ENCODE measurements at places on chromosomes 12 and 14. TPM values are rescaled to one million over a fixed set of nuclear protein-coding genes. Genes with fewer than 3 reads are reported as not detected.
A peak's percentile ranks its signal among the peaks of the same experiment; 100 is the strongest.

The HVCN1 gene
- 4.4 TPM for total RNA-seq

GRCh38 chr14:38737686-38738407 lies 365.2 kb downstream of the SEC23A start:
- no peak for DNase-seq
- no peak overlapping the region for H3K27ac ChIP-seq
- H3K4me1 ChIP-seq, result no peaks in the 10 kb centered on the region
- no peaks in the 10 kb centered on the region for H3K27me3 ChIP-seq
- no peaks in the 10 kb centered on the region for H3K36me3 ChIP-seq

DNA sequence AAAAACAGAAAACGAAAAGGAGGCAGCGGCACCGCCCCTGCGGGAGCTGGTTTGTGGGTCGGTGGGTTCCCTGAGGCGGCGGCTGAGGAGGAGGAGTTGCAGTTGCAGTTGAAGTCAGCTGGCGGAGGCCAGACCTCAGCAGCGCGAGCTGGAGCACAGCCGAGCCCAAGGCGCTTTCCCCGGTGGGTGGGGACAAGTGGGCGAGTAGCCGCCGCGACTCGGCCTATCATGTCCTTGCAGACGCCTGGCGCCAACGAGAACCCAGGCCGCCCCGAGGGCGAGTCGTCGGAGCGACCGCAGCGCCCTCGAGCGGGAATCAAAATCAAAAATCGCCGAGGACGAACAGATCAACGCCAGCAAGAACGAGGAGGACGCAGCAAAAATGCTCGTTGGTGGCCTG lies 12.7 kb upstream of the CLEC1A start:
- no peaks in the 10 kb centered on the region for H3K36me3 ChIP-seq
- H3K27ac ChIP-seq, result no peak overlapping the region
- peaks cover 2% of the 10 kb centered on the region for H3K27me3 ChIP-seq
- DNase-seq, result no peak
- no peaks in the 10 kb centered on the region for H3K4me1 ChIP-seq
- no peak overlapping the region for H3K4me3 ChIP-seq

DNA sequence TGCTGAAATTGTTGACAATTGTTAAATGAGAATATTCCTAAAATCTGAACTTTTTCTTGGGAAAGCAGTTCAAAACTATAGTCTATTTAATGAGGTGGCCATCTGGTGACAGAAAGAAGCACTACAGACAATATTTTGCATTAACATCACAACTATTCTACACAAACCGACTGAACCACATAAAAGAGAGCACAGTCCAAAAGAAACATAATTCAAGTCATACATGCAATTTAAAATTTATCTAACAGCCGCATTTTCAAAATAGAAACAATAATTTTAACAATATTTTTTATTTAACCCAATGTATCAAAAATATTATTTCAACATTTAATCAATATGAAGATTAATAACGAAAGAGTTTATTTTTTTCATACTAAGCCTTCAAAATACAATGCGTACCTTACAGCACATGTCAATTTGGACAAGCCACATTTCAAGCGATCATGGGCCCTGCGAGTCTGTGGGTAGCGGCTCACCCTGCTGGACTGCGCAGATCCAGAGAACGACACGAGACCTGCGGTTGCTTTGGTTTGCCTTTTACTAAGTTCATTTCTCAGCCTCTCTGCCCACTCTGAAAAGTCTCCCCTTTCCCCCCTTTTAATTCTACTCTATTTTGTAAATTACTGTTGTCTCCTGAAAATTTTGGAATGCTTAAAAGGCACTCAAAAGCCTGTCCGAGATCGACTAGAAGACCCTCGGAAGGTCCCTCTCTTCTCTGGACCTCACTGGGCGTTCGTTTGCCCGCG lies 947 bp upstream of the LRRC9 start:
- peaks cover 6% of the 10 kb centered on the region for H3K4me1 ChIP-seq
- peak overlapping the region; percentile 58 for H3K4me3 ChIP-seq
- peak; percentile 35 for DNase-seq
- no peaks in the 10 kb centered on the region for H3K36me3 ChIP-seq
- H3K27me3 ChIP-seq, result peaks cover 29% of the 10 kb centered on the region

DNA sequence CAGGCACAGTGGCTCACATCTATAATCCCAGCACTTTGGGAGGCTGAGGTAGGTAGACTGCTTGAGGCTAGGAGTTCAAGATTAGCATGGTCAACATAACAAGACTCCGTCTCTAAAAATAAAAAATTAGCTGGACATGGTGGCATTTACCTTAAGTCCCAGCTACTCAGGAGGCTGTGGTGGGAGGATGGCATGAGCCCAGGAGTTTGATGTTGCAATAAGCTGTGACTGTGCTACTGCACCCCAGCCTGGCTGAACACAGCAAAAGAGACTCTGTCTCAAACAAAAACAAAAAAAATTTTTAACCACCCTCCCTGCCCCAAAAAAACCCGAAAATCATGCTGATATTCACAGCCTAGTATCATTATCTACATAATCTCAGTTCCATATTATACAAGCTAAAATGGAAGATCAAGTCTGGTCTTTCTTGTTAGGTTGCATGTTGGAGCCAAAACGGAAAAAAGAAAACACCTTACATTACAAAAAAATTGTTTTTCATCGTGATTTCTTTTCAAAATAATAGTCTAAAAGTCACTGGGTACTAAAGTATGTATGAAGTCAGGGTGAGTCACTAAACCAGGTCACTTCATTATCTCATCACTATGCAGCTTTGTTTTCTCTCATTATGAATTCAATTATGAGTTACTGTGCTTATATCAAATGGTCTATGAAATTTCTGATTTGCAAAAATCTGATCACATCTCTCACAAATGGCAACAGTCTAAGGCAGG lies 13.8 kb downstream of the GXYLT1 start:
- peaks cover 57% of the 10 kb centered on the region for H3K4me1 ChIP-seq
- H3K27ac ChIP-seq, result no peak overlapping the region
- no peak overlapping the region for H3K4me3 ChIP-seq
- H3K27me3 ChIP-seq, result no peaks in the 10 kb centered on the region
- no peak for DNase-seq

GRCh38 chr14:52950898-52951680 lies at the start of gene FERMT2:
Gene FERMT2 (minus strand): TSS chr14:52951050. CDS start chr14:52950568, 482 bp downstream.
- peaks cover 48% of the 10 kb centered on the region for H3K27me3 ChIP-seq
- H3K27ac ChIP-seq, result peak within 1 kb of the TSS; percentile 20
- H3K36me3 ChIP-seq, result no peaks in the 10 kb centered on the region
- peak within 1 kb of the TSS; percentile 75 for H3K4me3 ChIP-seq
- peak; percentile 38 for DNase-seq
- peaks cover 24% of the 10 kb centered on the region for H3K4me1 ChIP-seq

The TMEM117 gene
- total RNA-seq, result 1.4 TPM

GRCh38 chr14:75910048-75910447 lies 71.7 kb downstream of the TGFB3 start:
- H3K36me3 ChIP-seq, result no peaks in the 10 kb centered on the region
- H3K4me1 ChIP-seq, result no peaks in the 10 kb centered on the region
- no peak for DNase-seq
- no peaks in the 10 kb centered on the region for H3K27me3 ChIP-seq

The BICDL1 gene
- 132 TPM for total RNA-seq

DNA sequence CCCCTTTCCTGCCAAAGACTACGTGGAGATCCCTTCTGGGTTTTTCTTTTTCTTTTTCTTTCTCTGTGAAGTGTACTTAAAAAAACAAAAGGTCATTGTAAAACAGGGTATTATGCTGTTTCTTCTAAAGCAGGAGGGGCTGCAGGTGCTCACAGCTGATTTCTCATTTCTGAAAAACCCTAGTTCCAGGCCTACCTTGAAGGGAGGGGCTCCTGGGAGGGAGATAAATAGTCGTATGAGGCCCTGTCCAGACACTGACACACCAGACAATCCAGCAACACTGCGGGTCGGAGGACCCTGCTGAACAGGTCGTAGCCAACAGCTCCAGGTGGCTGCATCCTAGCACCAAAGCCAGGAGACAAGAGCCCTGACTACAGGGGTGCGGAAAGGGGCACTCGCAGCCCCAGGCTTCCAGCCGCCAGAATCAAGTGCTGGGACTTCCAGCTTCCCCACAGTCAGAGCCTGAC lies 41.1 kb downstream of the PSMA6 start:
- H3K4me1 ChIP-seq, result peaks cover 32% of the 10 kb centered on the region
- no peaks in the 10 kb centered on the region for H3K36me3 ChIP-seq
- DNase-seq, result peak; percentile 52
- no peaks in the 10 kb centered on the region for H3K27me3 ChIP-seq
- H3K27ac ChIP-seq, result peak overlapping the region; percentile 96

DNA sequence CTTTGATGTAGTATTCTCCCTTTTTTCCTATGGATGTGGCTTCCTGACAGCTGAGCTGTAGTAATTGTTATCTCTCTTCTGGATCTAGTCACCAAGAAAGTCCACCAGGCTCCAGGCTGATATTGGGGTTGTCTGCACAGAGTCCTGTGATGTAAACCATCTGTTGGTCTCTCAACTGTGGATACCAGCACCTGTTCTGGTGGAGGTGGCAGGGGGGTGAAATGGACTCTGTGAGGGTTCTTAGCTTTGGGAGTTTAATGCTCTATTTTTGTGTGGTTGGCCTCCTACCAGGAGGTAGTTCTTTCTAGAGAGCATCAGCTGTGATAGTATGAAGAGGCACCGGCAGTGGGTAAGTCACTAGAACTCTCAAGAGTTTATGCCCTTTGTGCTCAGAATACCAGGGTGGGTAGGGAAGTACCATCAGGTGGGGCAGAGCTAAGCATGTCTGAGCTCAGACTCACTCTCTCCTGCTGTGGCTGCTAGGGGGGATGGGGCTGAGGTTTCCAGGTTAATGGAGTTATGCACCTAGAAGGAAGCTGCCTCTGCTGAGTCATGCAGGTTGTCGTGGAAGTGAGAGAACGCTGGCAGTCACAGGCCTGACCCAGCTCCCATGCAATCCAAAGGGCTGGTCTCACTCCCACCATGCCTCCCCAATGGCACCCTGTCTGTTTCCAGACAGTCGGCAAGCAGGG lies 3.0 kb upstream of the TAS2R14 start:
- peaks cover 11% of the 10 kb centered on the region for H3K4me1 ChIP-seq
- H3K36me3 ChIP-seq, result peaks cover 4% of the 10 kb centered on the region
- H3K27ac ChIP-seq, result no peak overlapping the region
- DNase-seq, result peak; percentile 14
- no peak overlapping the region for H3K4me3 ChIP-seq

The ESYT1 gene
- 132 TPM for total RNA-seq

- no peak overlapping the region for H3K27ac ChIP-seq
- H3K4me3 ChIP-seq, result no peak overlapping the region
- H3K27me3 ChIP-seq, result no peaks in the 10 kb centered on the region
- H3K4me1 ChIP-seq, result no peaks in the 10 kb centered on the region
- no peaks in the 10 kb centered on the region for H3K36me3 ChIP-seq
These were observed 223.0 kb downstream of the SLC6A15 start for GRCh38 chr12:84689638-84690037.

DNA sequence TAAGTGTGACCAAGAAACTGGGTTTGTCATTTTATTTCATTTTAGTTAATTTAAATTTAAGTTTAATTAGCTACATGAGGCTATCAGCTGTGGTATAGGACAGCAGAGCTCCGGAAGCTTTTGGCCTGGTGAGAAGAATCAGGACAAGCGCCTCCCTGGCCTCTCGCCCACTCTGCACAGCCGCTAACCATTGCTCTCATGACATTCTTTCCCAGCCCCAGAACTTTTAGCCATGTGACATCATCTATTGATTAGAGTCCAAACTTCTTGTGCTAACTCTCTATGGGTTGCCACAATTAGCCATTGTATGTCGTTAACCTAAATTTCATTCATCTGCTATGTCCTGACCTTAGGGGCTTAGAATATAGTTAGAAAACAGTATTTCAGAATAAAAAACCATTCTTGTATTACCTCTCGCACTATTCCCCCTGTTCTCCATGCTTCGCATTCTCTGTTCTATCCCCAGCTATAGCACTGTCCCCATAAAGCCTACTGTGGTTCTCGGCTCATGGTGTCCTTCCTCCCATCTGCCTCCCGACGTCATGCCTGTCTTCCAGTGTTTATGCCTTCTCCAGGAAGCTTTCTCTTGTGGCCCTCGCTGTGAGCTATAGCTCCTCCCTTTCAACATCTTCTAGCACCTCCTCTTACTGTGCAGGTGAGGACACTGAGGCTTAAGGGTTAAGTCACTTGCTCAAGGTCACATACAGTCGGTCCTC lies 23.5 kb downstream of the SSH1 start:
- peaks cover 42% of the 10 kb centered on the region for H3K4me1 ChIP-seq
- H3K36me3 ChIP-seq, result peaks cover 44% of the 10 kb centered on the region
- no peaks in the 10 kb centered on the region for H3K27me3 ChIP-seq
- no peak for DNase-seq

GRCh38 chr12:88509347-88509746 lies 70.9 kb downstream of the KITLG start:
- no peaks in the 10 kb centered on the region for H3K27me3 ChIP-seq
- no peaks in the 10 kb centered on the region for H3K4me1 ChIP-seq
- H3K27ac ChIP-seq, result no peak overlapping the region
- H3K36me3 ChIP-seq, result no peaks in the 10 kb centered on the region

The TEX22 gene
- 2.4 TPM for total RNA-seq

DNA sequence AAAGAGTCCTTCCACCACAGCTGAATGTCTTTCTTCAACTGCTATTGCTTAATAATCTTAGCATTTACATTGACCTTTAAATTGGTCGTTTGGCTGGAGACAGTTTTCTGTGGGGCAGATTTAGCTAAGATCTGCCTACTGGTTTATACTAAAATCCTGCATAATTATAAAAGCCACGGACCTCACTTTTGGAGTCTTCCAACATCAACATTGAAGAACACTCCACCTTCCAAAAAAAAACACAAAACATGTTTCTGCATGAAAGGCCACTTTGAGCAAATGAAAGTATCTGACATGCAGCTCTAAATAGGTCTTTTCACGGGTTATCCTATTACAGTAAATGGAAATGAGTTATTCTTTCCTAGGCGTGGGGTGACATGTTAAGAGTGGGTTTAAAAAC lies 57.0 kb upstream of the KRR1 start:
- H3K4me1 ChIP-seq, result no peaks in the 10 kb centered on the region
- H3K4me3 ChIP-seq, result no peak overlapping the region
- no peak overlapping the region for H3K27ac ChIP-seq
- no peak for DNase-seq
- no peaks in the 10 kb centered on the region for H3K36me3 ChIP-seq

The IGF1 gene
- not detected for total RNA-seq

The HSPB8 gene
- total RNA-seq, result not detected

- no peaks in the 10 kb centered on the region for H3K4me1 ChIP-seq
- H3K4me3 ChIP-seq, result no peak overlapping the region
- DNase-seq, result no peak
- no peaks in the 10 kb centered on the region for H3K27me3 ChIP-seq
- no peaks in the 10 kb centered on the region for H3K36me3 ChIP-seq
- no peak overlapping the region for H3K27ac ChIP-seq
These were observed 74.6 kb upstream of the MYF6 start for GRCh38 chr12:80632835-80633234.

- no peak overlapping the region for H3K27ac ChIP-seq
- H3K4me1 ChIP-seq, result peaks cover 38% of the 10 kb centered on the region
These were observed 16.5 kb downstream of the SLC15A4 start for GRCh38 chr12:128807161-128807724.

GRCh38 chr12:128459067-128459466 lies 192.1 kb downstream of the TMEM132C start:
- H3K4me1 ChIP-seq, result no peaks in the 10 kb centered on the region
- no peaks in the 10 kb centered on the region for H3K27me3 ChIP-seq
- H3K36me3 ChIP-seq, result no peaks in the 10 kb centered on the region
- DNase-seq, result no peak
- H3K27ac ChIP-seq, result no peak overlapping the region

The KLRD1 gene
- 0.05 TPM for total RNA-seq

All from activated CD4-positive, alpha-beta T cell treated with anti-CD3 and anti-CD28 coated beads for 36 hours (primary cell).